Muscle of arm (tissue), 14 donors: ENCODE measurements at places on chromosomes 5 and 9. TPM values are rescaled to one million over a fixed set of nuclear protein-coding genes. Genes with fewer than 3 reads are reported as not detected.

- no peak for DNase-seq
Observed at GRCh38 chr9:91248707-91249106, 113.0 kb downstream of the AUH start.

Gene MARCHF3
- 9.0 TPM for polyA plus RNA-seq

Gene TPPP
- polyA plus RNA-seq = 12.3 TPM

Gene MLANA
- polyA plus RNA-seq = 0.90 TPM

DNA sequence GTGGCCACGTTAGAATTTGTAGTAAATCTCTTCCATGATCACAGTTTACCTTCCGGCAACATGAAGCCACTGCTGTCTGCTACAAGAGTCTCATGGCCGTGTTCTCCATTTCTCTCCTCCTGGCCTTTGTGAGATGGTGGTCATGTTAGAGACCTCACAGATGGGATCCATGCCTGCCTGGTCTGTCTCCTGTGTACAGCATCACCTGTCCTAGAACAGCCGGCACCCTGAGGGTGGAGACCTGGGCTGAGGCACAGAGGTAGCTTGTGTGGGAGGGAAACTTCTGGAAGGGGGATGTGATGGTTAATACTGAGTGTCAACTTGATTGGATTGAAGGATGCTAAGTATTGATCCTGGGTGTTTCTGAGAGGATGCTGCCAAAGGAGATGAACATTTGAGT lies 3.1 kb upstream of the FCN2 start:
- DNase-seq = no peak

Gene BASP1
- 67.5 TPM for polyA plus RNA-seq

DNA sequence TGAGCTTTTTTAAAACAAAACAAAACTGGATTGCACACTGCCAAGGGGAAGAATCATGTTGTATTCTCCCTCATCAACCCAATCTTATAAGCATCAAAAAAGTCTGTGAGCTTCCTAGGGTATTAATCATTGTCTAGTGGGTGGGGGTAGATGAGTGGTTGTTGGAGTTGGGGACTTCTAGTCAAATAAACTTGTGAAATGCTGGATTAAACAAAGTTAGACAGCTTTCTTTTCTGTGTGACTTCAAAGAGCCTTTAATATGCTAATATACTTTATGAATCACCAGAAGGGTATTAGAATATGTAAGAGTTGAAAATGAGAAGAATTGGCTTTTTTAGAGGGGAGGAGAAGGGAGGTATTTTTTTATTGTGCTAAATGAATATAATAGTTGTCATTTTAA lies 87.7 kb downstream of the GALNT10 start:
- DNase-seq = no peak

GRCh38 chr5:175096469-175097165 lies 347.4 kb downstream of the DRD1 start:
- no peak for DNase-seq

- no peak for DNase-seq
Observed at GRCh38 chr5:75616371-75616881, 5.2 kb downstream of the ANKDD1B start.

GRCh38 chr9:87300915-87301314 lies 196.8 kb upstream of the DAPK1 start:
- no peak for DNase-seq

DNA sequence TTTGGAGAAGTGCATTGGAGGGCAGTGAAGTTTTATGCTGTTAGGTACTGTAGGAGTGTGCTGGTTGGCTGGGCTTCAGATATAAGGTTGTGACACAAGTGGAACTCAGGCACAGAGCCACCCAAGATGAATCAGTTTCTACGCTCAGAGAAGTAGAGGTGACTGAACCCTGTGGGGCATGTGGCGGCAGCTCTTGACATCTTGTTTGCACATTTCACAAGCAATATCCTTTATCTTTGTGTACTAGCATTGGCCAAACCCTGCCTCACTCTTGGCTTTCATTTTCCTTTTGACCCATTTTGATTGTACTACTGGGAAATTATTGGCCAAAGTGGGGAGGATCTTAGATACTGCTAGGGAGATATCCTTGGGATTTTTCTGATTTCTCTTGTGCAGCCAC lies 110.0 kb downstream of the PSAT1 start:
- no peak for DNase-seq

Gene TNFSF8
- not detected for polyA plus RNA-seq
